ENCODE measurements at places on chromosomes 11 and 22.

GRCh38 chr22:43720716-43721115 is 91.4 kb downstream of the EFCAB6 start:
- no peak overlapping the region for H3K27ac ChIP-seq
- no peaks in the 10 kb centered on the region for H3K36me3 ChIP-seq
- DNase-seq, result no peak
- no peak overlapping the region for H3K4me3 ChIP-seq
- H3K4me1 ChIP-seq, result no peaks in the 10 kb centered on the region

DNA sequence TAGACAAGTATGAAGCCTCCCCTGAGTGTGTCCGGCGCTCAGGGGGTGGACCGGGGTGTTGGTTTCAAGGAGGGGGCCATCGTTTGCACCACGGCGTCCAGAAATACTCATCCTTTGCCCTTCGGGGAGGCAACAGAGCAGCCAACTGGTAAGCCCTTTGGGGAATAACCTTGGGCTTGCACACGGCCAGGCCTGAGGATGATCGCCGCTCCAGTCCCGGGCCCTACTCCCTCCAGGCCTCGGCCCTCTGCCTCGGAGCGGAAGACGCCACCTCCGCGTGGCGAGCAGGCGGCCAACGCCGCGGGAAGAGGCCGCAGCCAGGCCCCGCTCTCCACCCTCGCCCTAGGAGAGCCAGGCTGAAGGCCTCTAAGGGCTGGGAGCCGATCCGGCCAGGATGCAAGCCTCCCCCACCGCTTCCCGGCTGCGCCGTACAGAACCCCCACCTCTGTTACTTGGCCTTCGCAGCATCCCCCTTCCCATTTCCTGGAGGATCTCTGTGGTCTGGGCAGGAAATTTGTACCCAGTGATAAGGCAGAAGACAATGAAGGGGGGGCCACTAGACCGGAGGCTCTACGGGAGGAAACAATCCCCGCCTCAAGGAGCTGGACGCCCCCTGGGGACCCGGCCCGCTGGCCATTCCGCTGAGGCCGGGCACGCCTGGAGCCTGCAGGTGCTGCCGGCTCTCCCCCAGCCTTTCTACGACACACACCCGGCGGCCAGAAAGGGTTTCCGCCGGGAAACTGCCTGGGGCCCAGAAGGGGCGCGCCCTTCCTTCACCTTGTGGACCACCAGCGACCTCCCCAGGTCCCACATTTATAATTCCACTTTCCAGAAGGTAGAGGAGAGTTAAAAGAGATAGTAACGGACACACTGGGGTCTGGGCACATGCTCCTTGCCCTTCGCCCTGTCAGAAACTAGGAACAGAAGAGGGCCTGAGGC is 2.6 kb downstream of the ESAM start:
- H3K27me3 ChIP-seq, result peaks cover 6% of the 10 kb centered on the region
- H3K36me3 ChIP-seq, result no peaks in the 10 kb centered on the region
- peak; percentile 33 for DNase-seq
- H3K4me3 ChIP-seq, result peak overlapping the region; percentile 60
- peak overlapping the region; percentile 84 for H3K27ac ChIP-seq

- no peak overlapping the region for H3K27ac ChIP-seq
- no peaks in the 10 kb centered on the region for H3K36me3 ChIP-seq
- no peak for DNase-seq
- no peaks in the 10 kb centered on the region for H3K27me3 ChIP-seq
- peaks cover 13% of the 10 kb centered on the region for H3K4me1 ChIP-seq
These were observed 39.3 kb upstream of the SORL1 start for GRCh38 chr11:121412711-121413415.

DNA sequence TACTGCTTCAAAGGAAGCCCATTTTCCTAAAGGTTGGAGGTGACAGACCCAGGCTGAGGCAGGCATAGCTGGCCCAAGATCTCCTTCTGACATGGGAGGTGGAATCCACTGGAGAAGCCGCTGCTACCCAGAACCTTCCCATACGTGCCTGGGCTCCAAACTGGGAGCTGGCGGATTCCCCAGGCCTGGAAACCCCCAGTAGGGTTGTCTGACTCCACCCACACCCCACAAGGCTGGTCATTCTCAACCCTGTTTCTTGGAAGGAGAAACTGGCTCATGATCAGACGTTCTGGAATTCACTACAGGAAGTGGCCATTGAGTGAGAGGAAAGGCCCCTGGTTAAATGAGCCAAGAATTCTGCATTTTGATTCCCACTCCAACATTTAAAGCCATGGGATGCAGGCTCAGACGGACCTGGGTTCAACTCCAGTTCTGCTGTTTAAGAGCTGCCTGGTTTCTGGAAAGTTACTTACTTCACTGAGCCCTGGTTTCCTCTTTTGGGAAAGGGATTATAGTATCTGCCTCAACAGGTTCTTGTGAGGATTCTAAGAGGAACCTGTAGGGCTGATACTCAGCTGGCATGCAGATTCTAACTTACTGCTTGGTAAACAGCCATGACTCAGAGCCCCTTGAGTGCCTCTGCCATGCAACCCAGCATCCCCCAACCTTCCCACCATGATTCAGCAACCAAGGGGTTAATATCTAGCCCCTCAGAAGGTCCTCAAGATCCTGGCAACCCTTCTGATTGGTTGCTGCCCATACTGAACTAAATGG is 19.4 kb upstream of the TSKU start:
- H3K4me3 ChIP-seq, result no peak overlapping the region
- no peaks in the 10 kb centered on the region for H3K27me3 ChIP-seq
- H3K36me3 ChIP-seq, result no peaks in the 10 kb centered on the region
- peaks cover 16% of the 10 kb centered on the region for H3K4me1 ChIP-seq
- no peak overlapping the region for H3K27ac ChIP-seq
- no peak for DNase-seq

DNA sequence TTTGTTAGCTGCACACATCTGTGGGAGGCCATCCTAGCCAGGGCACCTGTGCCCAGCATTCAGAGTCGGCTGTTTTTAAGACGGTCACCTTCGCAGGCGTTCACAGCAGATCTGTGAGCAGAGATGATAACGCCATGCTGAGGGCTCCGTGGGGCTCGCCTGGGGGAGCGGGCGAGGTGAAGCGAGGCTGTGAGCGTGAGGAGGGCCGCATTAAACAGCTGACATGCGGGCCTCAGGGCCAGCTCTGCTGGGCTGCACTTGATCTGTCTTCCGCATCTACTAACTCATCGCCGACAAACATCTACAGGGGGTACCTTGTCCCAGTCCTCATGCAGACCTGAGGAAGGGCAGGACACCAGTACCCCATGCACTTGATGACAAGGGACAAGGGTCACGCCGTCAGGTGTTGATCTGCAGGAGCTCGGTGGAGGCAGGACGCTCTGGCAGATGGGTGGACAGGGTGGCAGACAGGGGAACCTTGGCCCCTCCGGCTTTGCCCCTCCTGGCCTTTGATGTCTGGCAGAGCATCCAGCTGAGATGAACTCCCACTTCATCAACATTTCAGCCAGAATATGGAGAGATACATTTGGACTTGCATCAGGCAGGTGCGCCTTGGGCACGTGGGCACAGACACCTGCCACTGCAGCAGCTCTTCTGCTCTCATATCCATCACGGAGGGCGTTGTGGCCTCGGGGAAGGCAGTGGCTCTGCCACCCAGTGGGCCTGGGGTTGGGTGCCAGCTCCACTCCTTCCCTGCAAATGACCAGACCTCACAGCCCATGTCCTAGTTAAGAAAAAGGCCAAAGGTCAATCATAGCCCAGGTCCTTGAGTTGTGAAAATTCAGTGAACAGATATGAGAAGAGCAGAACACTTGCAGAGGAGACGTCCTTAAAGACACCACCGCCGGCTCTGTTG is 822.9 kb downstream of the BRD1 start:
- H3K4me3 ChIP-seq, result no peak overlapping the region
- no peak overlapping the region for H3K27ac ChIP-seq
- no peaks in the 10 kb centered on the region for H3K27me3 ChIP-seq
- DNase-seq, result peak; percentile 17
- no peaks in the 10 kb centered on the region for H3K4me1 ChIP-seq

- no peaks in the 10 kb centered on the region for H3K27me3 ChIP-seq
- H3K27ac ChIP-seq, result no peak overlapping the region
- H3K36me3 ChIP-seq, result peaks cover 3% of the 10 kb centered on the region
- H3K4me1 ChIP-seq, result peaks cover 16% of the 10 kb centered on the region
These were observed 222.2 kb downstream of the NAV2 start for GRCh38 chr11:19934828-19935259.

Measured in liver (tissue), 10 donors.